ENCODE measurements at places on chromosomes 1 and 21. TPM values are rescaled to one million over a fixed set of nuclear protein-coding genes. Genes with fewer than 3 reads are reported as not detected.

Gene TSPAN1
- total RNA-seq, result 0.31 TPM

Gene NDC1
- 50.4 TPM for total RNA-seq

Gene IGSF5
- total RNA-seq, result 0.78 TPM

Gene DENND2D
- 0.94 TPM for total RNA-seq

Gene CD101
- 1.1 TPM for total RNA-seq

Gene FALEC
- 1.1 TPM for total RNA-seq

Gene LCE2B
- not detected for total RNA-seq

Gene FCMR
- total RNA-seq, result 0.47 TPM

Gene MARK1
- 77.7 TPM for total RNA-seq

Gene INTS7
- total RNA-seq, result 39.5 TPM

Gene OR2L3
- total RNA-seq, result 1.2 TPM

Gene ERICH3
- 16.7 TPM for total RNA-seq

Gene CASZ1
- total RNA-seq, result 0.62 TPM

Gene INSRR
- total RNA-seq, result 0.31 TPM

Gene BTF3L4
- 178 TPM for total RNA-seq

Gene MFAP2
- 5.6 TPM for total RNA-seq

All from occipital lobe (tissue), 3 donors.